ENCODE measurements at places on chromosomes 6 and 20.

GRCh38 chr6:106581468-106581867, 47.8 kb downstream of the RTN4IP1 start:
- no peak for DNase-seq

DNA sequence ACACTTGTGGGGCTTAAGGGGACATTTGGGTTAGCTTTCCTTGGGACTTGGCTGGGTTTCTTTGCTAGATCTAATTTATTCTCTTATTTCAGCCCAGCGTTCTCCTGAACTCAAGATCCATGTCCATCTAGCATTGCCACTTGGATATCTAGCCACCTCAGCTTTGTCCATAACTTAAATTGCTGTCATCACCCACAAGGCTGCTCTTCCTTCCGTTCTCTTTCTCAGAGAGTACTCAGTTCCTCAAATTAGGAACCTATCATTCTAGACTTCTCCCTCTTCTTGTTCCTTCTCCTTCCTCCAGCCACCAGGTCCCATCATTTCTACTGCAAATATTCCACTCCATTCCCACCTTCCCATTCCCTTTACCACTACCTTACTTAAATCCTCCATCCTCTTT, 4.3 kb downstream of the SMIM26 start:
- DNase-seq, result no peak

- no peak for DNase-seq
Observed at GRCh38 chr6:33983109-33983716, 162.7 kb downstream of the GRM4 start.

GRCh38 chr6:30508890-30509736, 19.8 kb downstream of the HLA-E start:
- DNase-seq, result peak; percentile 35

GRCh38 chr6:25946631-25947030, 16.0 kb upstream of the TRIM38 start:
- DNase-seq, result no peak

DNA sequence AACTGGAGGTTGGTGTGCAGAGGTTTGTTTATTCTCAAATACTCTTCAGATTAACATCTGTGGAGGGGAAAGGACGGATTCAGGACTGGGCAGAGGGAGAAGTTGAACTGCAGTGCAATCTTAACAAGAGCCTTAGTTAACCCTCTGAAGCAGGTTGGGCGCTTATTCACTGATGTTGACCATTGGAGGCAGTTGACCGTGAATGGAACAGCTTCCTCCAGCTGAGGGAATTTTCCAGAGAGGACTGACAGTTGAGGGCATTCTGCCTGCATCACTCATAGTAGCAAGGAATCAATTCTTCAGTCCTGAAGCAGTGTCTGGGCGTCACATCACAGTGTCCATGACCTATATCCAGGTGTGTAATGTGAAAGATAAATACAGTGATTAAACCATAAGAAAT, 80.9 kb downstream of the PLCB4 start:
- DNase-seq, result no peak

DNA sequence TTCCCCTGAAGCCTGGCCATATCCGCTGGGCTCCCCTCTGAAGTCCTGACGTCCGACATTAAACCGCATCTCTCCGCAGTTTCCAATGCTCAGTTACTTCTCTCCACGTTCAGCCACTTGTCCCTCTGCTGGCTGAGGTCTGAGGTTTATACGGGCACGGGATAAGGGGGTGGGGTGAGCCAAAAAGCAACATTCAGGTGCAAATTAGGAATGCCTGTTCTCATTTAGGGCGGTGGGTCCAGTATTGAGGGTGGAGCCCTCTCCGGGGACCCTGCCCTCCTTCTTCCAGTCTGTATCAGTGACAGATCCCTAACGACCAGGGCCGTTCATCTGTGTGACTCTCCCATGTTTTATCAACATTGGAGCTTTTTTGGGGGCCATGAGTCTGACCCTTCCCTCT, 1454.4 kb downstream of the HACE1 start:
- no peak for DNase-seq

DNA sequence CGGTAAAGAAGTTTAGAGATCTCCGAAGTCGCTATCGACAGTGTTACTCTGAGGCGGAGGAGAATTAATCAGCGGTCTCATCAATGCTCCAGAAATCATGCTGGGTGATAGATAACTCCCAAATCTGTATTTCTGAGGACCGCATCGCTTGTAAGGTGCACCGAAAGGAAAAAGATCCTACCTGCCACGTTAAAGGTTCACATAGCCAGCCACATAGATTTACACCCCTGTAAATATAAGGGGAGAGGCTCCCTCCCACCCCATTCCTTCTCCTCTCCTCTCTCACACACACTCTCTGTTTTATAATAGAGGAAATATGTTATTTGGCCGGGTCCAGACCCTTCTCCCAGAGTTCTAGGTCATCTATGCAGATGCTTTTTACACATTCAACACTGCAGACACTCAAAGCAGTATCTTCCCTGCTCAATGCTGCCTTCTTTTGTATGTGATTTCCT, 620 bp upstream of the DEK start:
- DNase-seq, result no peak

DNA sequence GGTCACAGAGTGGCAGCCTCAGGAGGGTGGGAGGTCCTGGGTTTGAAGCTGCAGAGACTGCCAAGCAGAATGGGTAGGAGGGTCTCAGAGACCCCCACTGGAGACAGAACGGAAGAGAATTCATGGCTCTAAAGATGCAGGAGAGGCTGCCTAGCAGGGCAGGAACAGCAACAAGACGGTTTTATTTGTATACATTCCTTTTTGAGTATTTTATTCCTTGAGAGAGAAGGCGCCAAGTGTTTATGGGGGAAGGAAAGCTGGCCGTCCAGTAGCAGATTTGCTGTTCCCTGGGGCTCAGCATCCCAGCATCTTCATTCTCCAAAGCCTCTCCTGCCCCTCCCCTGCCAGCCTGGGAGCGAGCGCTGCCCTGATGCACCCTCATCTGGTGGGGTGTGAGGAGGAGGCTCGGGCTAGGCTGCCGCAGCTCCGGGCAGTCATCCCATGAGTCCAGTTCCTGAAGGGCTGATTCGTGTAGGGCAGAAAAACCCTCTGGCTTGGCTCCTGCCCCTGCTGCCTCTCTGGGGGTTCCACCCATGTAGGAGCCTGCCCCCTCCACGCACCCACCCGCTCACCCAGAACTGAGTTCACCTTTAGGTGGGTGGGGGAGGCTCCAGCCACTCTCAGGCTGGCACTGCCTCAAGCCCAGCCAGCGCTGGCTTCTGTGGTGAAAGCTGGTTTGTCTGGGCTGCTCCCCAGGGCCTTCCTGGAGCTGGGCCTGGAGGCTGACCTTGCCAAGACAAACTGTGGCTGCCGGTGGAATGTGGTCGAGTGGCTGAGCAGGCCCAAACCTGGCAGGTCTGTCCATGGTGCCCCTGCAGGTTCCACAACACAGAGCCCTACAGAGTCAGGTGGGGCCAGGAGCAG, 32.4 kb downstream of the CPXM1 start:
- no peak for DNase-seq

DNA sequence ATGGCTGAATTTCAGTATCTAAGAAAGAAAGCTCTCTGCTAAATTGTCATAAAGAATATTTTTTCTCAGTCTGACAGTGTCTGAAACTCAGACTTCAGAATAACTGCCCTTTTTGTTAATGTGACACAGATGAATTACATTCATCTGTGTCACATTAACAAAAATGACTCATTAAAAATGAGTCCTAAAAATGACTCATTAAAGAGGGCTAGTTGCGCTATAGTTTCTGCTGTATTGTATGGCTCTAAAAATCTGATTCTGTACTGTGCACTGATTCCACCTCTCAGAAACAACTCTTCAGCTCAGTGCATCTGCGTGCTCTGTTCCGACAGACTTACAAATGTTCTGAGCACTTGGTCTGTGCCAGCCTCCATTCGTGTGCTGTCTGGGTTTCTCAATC, 15.0 kb downstream of the RNF114 start:
- DNase-seq, result peak; percentile 47

DNA sequence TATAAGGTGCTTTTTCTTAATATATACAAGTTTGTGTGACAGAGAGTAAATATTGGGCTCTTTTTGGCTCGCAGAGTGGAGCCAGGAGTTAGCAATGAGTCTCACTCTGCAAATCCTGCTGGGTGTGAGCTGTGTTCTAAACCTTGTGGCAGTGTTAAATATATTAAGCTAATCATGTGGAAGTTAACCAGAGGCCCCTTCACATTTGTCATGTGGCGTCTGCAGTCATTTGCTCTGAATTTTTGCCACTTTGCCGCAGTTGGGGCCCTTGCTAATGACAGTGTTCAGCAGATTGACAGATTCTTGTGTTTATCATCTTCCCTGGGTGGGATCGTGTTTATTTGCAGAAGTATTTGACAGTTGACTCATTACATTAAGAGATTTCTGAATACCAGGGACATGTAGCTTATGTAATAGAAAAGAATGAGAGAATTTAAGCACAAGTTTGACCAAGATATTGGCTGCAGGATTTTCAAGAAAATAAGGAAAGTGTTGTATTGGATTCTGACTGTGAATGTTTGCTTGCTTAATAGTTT, 37.9 kb downstream of the SPATA2 start:
- no peak for DNase-seq

- no peak for DNase-seq
Observed at GRCh38 chr6:26392932-26393636, 9.0 kb upstream of the BTN3A1 start.

GRCh38 chr6:87152526-87152955, 2.8 kb upstream of the ZNF292 start:
- no peak for DNase-seq

DNA sequence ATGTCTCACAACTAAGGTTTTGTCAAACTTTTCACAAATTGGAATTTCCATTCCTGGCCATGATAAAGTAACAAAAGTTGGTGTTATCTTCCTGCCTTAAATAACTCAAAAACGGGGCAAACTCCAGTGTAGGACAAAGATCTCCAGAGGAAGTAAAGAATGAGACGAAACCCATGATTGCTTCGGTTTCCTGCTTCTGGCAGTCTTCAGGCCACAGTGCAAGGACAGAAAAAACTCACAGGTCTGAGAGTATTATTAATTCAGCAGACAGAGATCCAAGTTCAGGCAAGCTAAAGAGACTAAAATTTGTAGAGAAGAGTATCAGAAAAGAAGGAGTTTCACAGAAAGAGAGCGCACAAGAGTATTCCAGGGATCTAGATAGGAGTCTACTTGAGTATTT, 64.8 kb upstream of the RCAN2 start:
- DNase-seq, result no peak

- DNase-seq, result no peak
Observed at GRCh38 chr20:56348746-56349145, 10.0 kb upstream of the FAM210B start.

- peak; percentile 71 for DNase-seq
Observed at GRCh38 chr6:163793011-163793983, 378.8 kb downstream of the QKI start.

GRCh38 chr6:100096341-100096740, 102.3 kb upstream of the MCHR2 start:
- DNase-seq, result no peak

- DNase-seq, result no peak
Observed at GRCh38 chr6:89925826-89926225, 31.6 kb downstream of the GJA10 start.

DNA sequence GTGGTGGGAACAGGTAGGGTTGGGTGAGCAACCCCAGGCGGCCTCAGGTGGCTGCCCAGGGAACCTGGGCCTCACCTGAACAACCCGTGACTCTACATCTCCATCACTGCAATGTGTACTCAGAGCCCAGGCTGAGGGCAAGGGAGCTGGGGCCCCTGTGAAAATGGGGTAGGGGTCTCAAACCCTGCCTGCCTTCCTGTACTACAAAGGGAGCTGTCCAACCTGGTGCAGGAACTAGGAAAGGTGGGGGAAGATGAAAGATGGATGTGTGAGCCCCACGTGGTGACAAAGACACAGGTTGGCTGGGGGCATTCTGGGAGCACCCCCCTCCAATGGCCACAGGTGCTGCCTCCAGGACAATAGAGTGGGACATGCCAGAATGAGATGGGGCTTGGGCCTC, 62.1 kb upstream of the SLC2A12 start:
- no peak for DNase-seq

DNA sequence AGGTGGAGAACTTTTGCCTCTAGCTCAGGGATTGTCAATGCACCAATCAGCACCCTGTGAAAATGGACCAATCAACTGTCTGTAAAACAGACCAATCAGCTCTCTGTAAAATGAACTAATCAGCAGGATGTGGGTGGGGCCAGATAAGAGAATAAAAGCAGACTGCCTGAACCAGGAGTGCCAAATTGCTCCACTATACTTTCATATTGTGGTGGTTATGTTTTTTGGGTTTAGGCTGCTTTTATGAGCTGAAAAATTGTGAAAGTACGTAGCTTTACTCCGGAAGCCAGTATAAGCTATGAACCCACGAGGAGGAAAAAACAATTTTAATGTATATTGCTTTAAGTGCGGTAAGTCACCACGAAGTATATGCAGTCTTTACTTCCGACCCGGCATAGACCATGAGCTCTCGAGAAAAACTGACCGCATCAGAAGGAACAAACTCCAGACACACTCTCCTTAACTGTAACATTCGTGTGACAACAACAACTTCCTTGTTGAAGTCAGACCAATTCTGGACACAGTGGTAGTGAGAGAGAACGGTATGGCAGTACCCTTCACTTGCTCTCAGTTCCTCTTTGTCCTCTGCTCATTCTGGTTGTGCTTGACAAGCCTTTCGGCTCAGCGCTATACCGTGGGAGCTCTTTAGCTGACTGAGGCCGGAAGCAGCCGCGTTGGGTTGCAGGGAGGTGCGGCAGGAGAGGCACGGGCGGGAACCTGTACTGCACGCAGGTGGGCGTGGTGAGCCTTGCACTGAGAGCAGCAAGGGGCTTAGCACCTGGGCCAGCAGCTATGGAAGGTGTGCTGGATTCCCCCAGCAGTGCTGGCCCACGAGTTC, 81.9 kb upstream of the E2F3 start:
- DNase-seq, result peak; percentile 17

- no peak for DNase-seq
Observed at GRCh38 chr6:1622220-1622850, 12.6 kb downstream of the FOXC1 start.

GRCh38 chr6:36947570-36948351, 6.8 kb upstream of the PI16 start:
- no peak for DNase-seq

GRCh38 chr6:134177753-134178160, 125.3 kb upstream of the SLC2A12 start:
- DNase-seq, result peak; percentile 55

DNA sequence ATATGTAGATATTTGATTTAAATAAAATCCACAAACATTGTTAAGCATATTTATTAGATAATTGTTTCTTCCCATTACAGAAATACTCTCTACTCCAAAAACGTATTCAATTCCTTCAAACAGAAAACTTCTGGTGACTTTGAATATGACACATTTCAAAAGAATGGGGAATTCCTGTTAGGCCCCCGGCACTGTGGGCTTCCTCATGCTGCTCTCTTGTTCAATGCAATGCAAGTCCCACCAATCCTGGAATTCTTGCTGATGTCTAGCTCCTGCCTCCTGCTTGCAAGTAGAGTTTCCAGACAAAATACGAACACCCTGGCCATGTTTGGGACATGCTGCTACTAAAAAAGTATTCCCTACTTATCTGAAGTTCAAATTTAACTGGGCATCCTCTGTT, 544.1 kb downstream of the QKI start:
- no peak for DNase-seq

- DNase-seq, result no peak
Observed at GRCh38 chr20:25083773-25084625, 2.1 kb upstream of the VSX1 start.

All from muscle of back (tissue), 13 donors.